ENCODE measurements at places on chromosomes 7 and 10.

DNA sequence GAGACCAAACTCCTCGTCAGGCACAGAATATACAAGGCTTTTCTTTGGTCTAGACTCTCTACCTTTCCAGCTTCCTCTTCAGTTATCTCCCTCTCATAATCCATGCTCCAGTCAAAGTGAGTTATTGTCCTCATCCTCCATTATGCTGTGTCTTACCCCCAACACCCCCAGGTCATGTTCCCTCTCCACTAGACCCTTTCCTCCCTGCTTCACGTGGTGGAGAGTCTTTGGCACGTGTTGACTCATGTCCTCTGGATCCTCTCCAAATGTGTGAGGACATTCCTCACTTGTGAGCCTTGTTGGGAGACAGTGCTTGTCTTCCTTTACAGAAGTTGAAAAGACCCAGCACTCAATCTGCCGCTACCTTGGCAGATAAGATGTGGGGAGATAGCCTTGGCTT is 36.0 kb upstream of the DLD start:
- DNase-seq = no peak

- DNase-seq = no peak
Observed at GRCh38 chr10:11828682-11829284, 5.6 kb downstream of the PROSER2 start.

- no peak for DNase-seq
Observed at GRCh38 chr7:105439174-105439893, 50.6 kb upstream of the SRPK2 start.

- peak; percentile 50 for DNase-seq
Observed at GRCh38 chr7:32957326-32958045, at the start of gene FKBP9. FKBP9 (plus strand) TSS chr7:32957440; CDS start chr7:32957574, 134 bp downstream.

DNA sequence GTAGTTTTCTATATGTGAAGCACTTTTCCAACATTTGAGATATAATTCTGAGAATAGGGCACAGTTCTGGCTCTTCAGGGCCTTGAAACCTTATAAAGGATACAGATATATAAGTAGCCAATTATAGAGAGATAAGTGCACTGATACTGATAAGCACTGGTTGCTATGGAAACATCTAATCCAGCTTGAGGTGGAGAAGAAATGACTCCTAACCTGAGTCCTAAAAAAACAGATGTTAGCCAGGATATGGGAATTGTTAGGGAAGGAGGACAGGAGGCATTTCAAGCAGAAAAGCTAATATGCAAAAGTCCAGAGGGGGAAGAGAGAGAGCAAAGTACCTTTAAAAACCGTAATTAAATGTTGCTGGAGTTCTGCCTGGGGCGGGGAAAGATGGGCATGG is 30.8 kb downstream of the STRIP2 start:
- DNase-seq = no peak
